GF-D8 (cell line): ENCODE measurements at places on chromosomes 2 and 18.

DNA sequence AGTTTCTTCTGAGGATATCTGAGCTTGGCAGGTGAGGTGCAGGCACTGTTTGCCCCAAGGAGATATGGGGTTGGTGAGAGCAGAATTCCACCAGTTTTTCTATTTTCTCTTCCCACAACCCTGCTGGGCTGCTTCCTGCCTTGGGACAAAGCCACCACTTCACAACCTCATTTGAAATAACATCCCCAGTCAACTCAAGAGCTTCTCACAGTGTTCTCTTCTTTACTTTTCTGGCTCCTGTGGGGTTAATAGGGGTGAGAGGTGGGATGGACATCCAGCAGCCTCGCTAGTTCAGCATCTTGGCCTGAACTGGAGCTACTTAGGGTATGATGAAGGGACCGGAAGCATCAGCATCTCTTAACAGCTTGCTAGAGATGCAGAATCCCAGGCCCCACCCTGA lies 106.3 kb downstream of the SLC4A3 start:
- no peak for DNase-seq

- no peak for DNase-seq
Measured at GRCh38 chr2:47046271-47046670, 108.8 kb downstream of the STPG4 start.

DNA sequence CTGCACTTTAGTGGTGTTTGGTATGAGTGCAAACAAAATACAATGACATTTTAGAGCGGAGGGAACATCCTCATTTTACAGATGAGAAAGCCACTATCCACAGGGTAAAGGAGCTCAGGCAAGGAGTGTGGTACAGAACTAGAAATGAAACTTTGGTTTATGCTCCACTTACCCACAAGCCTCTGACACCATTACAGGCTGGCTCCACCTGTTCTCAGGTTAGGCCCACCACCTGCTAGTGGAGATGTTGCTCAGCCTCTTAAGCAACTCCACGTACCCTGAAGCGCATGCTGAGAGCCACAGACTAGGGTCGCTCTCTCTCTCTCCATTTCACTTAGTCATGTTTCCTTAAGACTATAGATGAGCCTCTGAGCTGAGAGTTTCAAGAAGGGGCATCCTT lies 130.0 kb downstream of the MBD2 start:
- no peak for DNase-seq

GRCh38 chr2:158740621-158741020 lies 54.5 kb upstream of the DAPL1 start:
- DNase-seq: no peak

- no peak for DNase-seq
Measured at GRCh38 chr2:29115797-29116781, 874 bp downstream of the CLIP4 start.

DNA sequence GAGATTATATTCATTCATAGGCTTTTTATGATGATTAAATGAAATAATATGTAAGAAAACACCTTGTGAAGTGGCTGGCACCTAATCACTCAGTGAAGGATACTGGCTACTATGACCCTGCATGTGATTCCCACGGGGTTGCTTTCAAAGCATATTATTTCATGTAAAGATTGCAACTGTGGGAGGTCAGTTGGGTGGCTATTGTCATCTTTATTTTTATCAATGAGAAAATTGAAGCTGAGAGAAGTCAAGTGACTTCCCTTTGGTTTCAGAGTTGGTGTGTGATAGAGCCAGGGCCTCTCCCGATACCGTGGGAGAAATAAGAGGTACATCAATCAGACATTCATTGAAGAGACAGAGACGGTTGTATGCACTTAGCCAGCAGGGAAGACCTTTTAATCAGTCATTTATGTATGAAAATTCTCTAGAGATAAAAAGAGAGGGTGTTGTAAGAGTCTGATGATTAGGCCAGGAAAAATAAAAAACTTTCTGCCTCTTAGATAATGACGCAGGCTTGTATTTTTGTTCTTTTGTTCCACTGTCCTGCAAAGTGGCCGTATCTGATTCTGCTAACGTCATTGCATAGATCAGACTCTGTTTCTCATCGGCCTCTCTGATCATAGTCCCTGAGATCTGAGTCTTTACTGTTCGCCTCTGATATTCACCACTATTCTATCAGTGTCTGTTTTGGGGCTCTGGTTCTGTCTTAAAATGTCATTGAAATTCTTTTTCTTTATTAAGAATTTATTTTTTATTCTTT lies 50.5 kb downstream of the QPCT start:
- no peak for DNase-seq

GRCh38 chr2:121219866-121220265 lies 65.1 kb downstream of the TFCP2L1 start:
- DNase-seq: no peak

GRCh38 chr2:108855194-108855593 lies 68.6 kb downstream of the CCDC138 start:
- DNase-seq: no peak

- no peak for DNase-seq
Measured at GRCh38 chr2:121483021-121483420, 47.7 kb upstream of the RNU4ATAC start.

GRCh38 chr2:98464772-98465310 lies 20.2 kb downstream of the INPP4A start:
- peak; percentile 97 for DNase-seq

DNA sequence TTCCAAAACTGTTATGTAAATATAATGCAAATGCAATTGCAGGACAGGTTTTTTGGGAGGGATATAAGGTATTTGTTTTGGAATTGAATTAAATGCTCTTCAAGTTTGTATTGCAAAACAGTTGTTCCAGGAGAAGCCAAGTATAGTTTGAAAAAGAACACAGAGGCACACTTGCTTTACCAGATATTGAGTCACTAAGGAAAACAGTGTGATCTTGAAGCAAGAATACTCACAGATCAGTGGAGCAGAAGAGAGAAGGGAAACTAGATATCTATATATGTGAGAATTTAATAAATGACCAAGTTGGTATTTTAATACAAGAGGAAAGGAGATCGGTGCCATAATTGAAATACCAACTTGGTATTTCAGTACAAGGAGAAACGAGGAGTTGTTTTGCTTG lies 178.9 kb downstream of the CAPN13 start:
- no peak for DNase-seq

DNA sequence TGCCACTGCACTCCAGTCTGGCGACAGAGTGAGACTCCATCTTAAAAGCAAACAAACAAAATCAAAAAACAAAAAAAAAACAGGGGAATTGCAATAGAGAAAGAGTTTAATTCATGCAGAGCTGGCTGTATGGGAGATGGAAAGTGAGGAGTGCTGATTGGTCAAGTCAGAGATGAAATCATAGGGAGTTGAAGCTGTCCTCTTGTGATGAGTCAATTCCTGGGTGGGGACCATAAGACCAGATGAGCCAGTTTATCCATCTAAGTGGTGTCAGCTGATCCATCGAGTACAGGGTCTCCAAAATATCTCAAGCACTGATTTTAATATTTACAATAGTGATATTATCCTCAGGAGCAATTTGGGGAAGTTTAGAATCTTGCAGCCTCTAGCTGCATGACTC lies 45.3 kb downstream of the FRZB start:
- no peak for DNase-seq

DNA sequence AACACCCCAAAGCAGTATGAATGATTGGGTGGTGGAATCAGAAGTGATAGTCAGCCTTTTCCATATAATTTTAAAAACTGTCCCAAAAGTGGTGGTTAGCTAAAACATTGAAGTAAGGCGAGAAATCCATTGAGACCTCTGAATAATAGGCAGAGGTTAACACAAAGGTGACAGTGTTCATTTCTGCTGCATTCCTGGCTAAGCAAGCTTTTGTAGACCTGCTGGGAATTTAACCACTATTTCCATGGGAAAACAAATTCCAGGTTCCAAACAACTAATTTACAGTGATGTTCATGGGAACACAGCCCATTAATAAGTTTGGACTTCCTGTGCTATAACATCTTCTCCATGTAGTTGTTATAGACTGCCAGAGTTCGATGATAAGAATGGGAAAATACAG lies 6.3 kb upstream of the INO80D start:
- DNase-seq: no peak

- no peak for DNase-seq
Measured at GRCh38 chr2:172438741-172439508, 11.5 kb downstream of the ITGA6 start.

- DNase-seq: no peak
Measured at GRCh38 chr2:238015705-238016104, 45.1 kb upstream of the SCLY start.

GRCh38 chr2:108267101-108267500 lies 21.6 kb upstream of the SULT1C2 start:
- DNase-seq: no peak

- peak; percentile 93 for DNase-seq
Measured at GRCh38 chr2:85405201-85406059, 4.7 kb downstream of the CAPG start.
